ENCODE measurements at places on chromosomes 13 and 19.

DNA sequence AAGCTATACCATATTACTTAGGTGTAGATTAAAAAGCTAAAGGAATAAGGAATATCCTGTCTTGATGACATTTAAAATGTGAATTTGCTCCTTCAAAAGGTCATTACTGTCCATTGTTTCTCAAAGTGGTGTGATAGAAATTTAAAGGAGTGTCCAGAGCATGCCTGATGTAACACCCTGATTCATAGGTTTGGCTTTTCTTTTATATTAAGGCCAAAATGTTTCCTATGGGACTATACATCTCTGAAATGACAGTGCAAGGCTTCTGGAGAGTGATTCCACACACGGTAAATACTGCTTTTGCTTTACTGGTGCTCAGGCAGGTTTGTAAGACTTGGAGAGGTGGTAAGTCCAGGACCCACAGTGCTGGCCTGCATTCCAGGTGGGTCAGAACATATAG, 289.9 kb downstream of the RFC3 start:
- no peak for DNase-seq

GRCh38 chr13:114049026-114049425, 75.2 kb upstream of the C13orf46 start:
- DNase-seq, result no peak

GRCh38 chr19:10724573-10725071, 6.7 kb downstream of the DNM2 start:
- no peak for DNase-seq

GRCh38 chr19:32916969-32917615, 47.5 kb upstream of the SLC7A9 start:
- peak; percentile 10 for DNase-seq

DNA sequence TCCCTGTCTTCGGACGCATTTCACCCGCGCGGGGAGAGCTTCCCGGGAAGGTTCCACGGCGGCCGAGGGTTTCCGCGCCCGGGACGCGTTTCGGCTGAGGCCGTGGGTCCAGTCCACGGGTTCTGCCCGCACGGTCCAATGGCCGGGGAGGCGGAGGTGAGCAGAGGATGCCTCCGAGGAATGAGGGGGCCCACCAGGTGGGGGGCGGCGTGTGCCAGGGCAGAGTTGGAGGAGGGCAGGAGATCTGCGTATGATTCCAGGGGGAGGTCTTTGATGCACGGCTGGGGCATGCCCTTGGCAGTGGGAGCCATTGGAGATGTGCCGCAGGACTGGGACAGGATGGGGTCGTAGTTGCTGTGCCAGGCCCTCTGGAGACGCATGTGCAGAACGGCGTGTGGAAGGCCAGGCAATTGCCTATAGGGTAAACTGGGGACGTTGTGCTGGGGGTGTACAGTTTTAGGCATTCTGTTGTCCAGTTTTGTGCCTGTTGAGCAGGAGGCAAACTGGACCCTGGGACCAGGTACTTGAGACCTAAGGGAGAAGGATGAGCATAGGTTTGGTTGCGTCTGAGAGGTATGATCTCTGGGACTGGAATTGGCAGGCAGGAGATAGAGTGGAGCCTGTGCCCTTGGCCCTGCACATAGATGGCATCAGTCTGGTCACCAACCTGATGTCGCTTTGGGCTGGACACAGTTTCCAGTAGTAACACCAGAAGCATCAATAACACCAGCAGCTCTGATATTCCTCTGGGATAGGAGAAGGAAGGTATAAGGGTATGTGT, 751 bp downstream of the ZNF584 start:
- DNase-seq, result peak; percentile 41

DNA sequence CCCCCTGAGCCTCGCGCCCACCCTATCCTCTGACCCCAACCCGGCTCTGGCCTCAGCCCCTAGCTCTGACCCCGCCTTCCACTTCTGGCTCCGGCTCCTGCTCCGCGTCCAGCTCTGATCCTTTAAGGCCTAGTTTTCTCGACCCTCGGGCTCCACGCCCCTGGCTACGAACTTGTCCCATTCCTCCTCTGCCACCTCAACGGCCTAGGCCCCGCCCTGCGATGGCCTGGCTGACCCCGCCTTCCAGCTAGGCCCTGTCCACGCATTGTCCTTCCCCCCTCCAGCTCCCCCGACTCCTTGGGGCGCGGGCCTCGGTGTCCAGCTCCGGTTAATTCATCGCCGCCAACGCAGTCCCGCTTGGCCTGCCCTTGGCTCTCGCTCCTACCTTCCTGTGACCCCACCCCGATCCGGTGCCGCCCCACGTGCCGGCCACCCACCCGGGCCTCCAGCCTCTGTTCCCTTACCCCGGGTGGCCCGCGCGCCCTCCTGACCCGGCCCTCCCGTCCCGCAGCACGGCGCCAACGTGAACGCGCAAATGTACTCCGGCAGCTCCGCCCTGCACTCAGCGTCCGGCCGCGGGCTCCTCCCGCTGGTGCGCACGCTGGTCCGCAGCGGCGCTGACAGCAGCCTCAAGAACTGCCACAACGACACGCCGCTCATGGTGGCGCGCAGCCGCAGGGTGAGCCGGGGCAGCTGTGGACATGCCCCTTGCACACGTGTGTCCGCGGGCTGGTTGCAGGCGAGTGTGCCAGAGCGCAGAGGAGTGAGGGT, 9.4 kb downstream of the BCL3 start:
- no peak for DNase-seq

GRCh38 chr19:16946951-16947940, 58.4 kb downstream of the F2RL3 start:
- no peak for DNase-seq

- DNase-seq, result peak; percentile 76
These were observed 3.7 kb upstream of the SIN3B start for GRCh38 chr19:16825312-16826052.

- no peak for DNase-seq
These were observed 26.3 kb downstream of the DPP9 start for GRCh38 chr19:4697304-4697703.

GRCh38 chr13:92074658-92075057, 676.2 kb downstream of the GPC5 start:
- peak; percentile 2 for DNase-seq

DNA sequence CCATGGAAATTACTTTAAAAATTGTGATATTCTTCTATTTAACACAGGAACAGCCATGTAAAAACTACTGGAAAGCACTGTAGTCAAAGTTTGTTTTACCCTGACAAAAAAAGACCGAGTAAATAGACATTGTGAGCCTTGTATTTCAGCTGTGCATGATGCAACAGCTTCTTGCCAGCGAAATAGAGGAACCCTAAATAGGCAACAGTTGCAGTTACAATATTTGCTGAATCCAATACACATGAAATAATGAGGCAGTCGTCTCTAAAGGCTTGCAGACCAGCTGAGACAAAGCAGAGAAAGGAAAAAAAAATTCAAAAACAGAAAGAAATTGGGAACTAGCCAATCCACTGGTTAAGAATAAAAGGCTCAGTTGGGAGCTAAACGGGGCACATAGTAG, 1001.1 kb downstream of the OLFM4 start:
- no peak for DNase-seq

DNA sequence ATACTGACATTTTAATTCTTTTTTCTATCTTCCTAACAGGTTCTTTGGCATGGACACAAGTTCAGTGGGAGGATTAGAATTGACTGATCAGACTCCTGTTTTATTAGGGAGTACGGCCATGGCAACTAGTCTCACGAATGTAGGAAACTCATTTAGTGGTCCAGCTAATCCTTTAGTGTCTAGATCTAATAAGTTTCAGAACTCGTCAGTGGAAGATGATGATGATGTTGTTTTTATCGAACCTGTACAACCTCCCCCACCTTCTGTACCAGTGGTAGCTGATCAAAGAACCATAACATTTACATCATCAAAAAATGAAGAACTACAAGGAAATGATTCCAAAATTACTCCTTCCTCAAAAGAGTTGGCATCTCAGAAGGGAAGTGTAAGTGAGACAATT, 34.5 kb downstream of the ZMYM2 start:
- DNase-seq, result no peak

GRCh38 chr13:26707122-26708006, 53.2 kb downstream of the GPR12 start:
- no peak for DNase-seq

DNA sequence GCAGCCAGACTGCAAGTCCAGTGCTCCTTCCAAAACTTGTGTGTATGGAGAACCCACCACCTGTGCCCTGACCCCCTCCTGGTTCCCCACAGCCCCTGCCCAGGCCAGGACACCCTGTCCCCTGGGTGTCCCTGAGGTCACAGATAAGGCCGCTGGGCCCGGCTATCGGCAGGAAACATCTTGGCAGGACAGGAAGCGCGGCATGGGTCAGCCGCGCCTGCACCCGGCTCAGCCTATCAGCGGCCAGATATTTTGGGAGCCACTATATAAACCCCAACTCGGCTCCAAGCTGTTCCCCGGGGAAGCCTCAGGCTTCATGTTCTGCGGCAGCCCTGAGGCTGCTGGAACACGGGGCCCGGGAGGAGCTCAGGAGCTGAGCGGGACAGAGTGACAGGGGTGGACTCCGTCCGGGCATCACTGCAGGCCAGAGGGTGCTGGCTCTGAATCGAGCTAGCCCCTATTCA, 60.8 kb downstream of the AP1M1 start:
- DNase-seq, result no peak

- DNase-seq, result no peak
These were observed 3.3 kb upstream of the KLK15 start for GRCh38 chr19:50836543-50837195.

- DNase-seq, result no peak
These were observed 1.4 kb upstream of the PHLDB3 start for GRCh38 chr19:43505941-43506340.

GRCh38 chr13:66506979-66507378, 723.2 kb downstream of the PCDH9 start:
- no peak for DNase-seq

DNA sequence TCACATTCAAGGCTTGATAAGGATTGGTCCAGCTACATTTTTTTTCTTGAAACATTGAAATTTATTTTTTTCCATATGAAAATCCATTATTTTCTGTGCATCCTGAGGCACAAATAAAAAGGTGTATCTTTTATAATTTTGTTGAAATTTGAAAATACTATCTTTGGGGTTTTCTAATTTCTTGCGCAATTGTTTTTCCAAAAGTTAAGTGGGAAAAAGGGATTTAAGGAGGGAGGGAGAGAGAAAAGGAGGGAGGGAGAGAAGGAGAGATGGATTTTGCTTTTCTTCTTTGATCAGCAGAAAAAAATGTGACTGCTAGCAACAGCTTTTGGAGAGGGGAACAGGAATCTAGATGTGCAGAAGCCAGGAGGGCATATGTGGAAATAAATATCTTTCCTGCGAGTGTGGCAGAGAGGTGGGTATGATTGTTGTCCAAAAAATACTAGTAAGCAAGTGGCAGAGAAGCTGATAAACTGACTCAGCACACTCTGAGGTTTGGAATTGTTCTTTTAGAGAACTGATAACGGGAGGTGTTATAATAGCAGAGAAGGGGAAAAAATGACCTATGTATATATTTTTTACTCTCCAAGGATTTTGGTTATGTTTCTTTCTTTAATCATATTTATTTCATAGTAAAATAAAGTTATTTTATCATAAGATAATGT, 61.2 kb upstream of the EDNRB start:
- no peak for DNase-seq

DNA sequence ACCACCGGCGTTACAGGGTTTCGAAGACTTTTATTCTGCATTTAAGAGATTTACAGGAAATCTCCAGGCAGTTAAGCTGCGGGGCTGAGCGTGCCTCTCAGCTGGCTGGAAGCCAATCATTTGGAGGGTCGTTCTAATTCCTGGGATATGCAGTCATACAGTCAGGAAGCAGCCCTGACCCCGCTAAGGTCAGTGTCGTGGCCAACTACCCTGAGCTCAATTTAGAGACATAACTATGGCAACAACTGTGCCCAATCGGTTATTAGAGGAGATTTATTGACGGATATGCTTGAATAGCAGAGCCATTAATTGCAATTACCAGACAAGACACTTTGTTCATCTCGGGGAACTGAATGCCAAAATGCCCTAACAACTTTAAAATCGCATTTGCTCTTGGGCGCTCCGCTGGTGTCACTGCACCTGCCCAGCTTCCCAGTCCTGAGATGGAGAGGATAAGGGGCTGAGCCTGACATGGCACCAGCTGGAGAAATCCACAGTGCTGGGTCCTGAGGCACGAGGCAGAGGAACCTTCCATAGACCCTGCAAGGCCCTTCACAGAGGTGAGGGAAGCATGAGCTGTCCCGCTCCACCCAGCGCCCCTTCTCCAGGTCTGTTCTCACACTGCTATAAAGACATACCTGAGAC, 15.1 kb upstream of the ZNF507 start:
- DNase-seq, result no peak

- no peak for DNase-seq
These were observed 8.5 kb upstream of the RASA3 start for GRCh38 chr13:114140906-114141250.

DNA sequence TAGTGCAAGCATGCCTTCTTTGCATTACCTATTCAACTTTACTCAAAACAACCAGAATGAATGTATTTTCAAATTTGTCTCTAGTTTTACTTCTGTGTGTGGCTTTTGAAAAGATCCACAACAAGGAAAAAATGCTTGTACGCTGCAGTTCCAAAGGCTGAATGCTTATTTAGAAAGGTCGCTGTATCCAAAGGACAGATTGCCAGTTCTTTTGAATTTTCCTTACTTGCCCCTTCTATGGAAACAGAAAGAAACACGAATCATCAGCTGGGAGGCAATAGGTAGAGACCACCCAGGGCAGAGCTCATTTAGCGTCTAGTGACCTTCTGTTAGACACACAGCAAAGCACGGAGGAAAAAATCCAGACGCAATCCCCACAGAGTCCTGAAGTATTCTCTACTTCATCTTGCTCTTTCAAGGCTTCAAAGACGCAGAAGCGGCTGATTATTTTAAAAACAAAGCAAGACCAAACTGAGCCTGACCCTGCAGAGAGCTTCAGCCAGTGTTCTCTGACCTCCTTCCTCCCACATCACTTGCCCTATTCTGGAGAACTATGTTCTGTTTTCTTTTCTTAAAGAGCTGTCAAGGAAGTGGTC, 674.6 kb upstream of the SGCG start:
- DNase-seq, result no peak

- no peak for DNase-seq
These were observed 1.7 kb downstream of the PRDX2 start for GRCh38 chr19:12799742-12800465.

- no peak for DNase-seq
These were observed 6.2 kb downstream of the TLE6 start for GRCh38 chr19:2983351-2984214.

DNA sequence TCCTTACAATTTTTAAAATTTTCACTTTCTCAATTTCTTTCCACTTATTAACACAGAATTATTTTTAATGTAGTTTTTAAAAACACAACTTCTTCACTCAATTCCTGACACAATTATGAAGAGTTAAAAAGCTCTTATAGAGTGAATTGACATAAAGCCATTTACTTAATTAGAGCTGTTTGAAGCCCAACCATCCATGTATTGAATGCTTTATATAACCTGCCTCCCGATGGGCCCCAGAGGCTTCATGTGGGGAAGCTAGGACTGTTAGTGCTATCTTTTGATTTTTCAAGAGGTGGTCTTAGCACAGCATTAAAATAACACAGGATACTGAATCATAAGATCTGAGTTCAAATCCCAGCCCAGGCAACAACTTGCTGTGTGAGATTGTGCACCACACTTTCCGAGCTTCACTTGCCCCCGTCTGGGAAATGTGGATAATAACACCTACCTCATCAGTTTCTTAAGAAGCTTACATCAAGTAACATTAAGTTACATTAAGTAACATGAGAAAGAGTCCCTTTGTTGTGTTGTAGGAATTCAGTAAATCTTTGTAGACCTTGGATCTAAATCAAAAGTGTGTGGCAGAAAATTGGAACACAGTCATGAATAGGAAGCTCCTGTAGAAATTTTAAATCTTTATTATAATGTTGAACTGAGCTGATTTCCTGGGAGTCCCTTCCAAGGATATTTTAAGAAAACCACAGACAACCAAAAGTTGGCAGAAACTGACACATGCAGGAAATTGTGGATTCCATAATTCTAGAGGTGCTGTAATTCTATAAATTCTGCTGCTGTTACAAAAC, 5.5 kb upstream of the ENOX1 start:
- DNase-seq, result no peak
